WTC11 (cell line): ENCODE measurements at places on chromosomes 2 and 18. TPM values are rescaled to one million over a fixed set of nuclear protein-coding genes. Genes with fewer than 3 reads are reported as not detected.

Gene GCC2
- total RNA-seq = 45.1 to 66.5 TPM (median 48.0 TPM) in 3 replicates

Gene GPR39
- 0.74 to 1.2 TPM (median 0.85 TPM) in 3 replicates for total RNA-seq

Gene NPC1
- 23.9 to 38.3 TPM (median 27.3 TPM) in 3 replicates for total RNA-seq

Gene TBR1
- not detected in 3 replicates for total RNA-seq

Gene RAB6C
- 0.07 to 0.09 TPM (median 0.07 TPM) in 3 replicates for total RNA-seq

Gene RGPD4
- 0.04 to 0.05 TPM in 2 of 3 replicates, not detected in the other for total RNA-seq

Gene SLC5A7
- 0.05 TPM in 1 of 3 replicates, not detected in the others for total RNA-seq

Gene GCA
- 42.1 to 46.2 TPM (median 44.5 TPM) in 3 replicates for total RNA-seq

DNA sequence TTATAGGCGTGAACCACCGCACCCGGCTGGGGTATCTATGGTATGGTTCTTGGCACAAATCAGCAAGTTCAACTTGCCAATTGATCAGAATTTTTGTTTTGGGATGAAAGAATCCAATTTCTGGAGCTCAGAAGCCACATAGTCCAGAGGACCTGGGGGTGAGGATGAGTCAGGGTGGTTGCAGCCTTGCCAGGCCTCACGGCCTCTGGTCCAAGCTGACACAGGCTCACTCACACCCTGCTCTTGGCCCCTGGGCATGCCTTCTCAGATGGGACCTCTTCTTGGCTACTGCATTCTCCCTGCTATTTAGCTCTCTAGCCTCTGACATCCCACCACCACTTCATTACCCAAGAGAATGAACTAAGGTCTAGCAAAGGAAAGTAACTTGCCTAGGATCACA, 16.3 kb downstream of the CAPG start:
- DNase-seq = no peak

- peak; percentile 66 for DNase-seq
Observed at GRCh38 chr2:237723602-237724001, 75.0 kb upstream of the RBM44 start.

DNA sequence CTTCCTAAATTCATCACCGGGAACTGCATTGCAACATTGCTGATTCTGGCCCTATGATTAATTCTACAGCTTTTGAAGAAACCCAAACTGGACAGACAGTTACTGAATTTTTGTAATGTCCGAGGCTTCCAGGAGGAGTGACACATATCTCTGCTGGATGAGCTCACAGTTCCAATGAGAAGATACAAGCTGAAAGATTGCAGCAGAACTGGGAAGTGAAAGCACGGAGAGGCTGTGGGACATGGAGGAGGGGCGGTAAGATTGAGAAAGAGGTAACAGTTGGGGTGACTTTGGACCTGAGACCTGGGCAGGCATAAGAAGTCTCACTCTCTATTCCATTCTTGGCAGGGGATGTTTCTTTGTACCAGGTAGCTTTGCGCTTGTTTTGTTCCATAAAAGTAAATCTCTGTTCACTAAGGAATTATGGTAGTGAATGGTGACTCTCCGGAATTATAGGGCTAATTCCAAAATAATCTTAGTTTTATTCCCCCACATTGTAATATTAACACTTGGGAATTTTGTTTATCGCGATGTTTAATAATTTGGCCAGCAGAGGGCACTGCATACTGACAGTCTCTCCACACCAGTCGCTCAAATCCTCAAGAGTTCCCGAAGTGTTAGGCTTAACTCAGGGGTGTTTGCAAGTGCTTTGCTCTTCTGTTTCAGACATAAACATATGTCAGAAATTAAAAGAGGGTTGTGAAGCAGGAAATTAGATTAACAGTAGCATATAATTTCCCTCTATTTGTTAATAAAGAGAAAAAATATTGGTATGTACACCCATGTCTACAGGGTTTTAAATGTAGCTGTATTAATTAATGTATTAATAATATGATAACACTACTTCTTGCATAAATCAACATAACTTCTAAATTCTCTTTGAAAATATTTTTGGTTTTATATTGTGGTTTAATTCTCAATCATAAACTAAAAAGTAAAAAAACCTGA, 201.4 kb downstream of the SOCS6 start:
- DNase-seq = peak; percentile 18

DNA sequence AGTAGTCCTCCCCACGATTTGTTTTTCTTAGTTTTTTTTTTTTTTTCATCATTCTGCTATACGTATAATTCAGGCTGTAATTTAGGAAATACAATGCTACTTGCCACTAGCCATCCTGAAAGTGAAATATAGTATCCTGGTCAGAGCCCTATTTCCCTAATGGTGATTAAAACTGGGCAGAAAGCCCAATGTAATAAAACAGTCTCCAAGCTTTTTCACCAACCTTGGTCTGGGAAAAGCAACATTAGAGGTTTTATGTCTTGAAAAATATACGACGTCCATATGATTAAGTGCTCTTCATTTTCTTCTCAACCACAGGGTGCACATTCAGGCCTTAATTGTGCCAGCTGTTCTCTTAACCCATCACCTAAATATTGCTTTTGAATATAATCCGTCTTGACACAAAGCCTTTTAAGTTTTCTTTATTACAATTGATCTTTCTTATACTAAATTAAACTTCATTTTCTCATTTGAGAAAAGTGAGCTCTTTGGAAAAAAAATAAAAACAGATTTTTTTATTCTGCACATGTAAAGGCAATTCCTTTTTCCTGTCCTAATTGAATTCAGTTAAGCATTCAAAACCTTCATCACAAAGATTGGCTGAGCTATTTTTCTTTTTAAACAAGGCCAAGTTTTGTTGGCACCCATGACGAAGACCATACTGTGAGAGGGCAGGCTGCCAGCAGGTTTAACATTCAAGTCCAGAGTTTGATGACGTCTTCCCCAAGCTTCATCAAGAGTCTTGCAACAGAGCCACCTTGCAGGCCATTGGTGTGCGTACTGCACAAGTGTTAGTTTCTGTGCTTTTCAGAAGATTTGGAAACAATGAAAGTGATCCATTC, 52.7 kb downstream of the MAP2 start:
- DNase-seq = no peak

DNA sequence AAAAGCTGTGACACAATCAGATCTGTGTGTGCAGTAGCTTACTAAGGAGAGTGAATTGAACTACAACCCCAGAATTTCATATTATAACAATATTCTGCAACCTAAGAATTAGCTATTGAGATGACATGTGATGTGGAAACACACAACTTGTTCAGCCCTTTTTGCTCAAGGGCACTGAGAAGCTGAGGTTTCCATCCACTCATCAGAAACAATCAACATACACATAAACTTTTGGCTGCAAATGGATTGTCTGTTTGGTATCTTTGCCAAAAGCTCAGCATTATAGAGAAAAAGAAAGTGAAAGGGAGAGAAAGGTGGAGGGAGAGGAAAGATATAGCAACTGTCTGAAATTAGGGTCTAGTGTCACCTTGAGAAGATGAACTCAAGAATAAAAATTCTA, 117.2 kb upstream of the KLF7 start:
- no peak for DNase-seq

GRCh38 chr2:105880637-105881036, 135.9 kb downstream of the NCK2 start:
- DNase-seq = no peak

DNA sequence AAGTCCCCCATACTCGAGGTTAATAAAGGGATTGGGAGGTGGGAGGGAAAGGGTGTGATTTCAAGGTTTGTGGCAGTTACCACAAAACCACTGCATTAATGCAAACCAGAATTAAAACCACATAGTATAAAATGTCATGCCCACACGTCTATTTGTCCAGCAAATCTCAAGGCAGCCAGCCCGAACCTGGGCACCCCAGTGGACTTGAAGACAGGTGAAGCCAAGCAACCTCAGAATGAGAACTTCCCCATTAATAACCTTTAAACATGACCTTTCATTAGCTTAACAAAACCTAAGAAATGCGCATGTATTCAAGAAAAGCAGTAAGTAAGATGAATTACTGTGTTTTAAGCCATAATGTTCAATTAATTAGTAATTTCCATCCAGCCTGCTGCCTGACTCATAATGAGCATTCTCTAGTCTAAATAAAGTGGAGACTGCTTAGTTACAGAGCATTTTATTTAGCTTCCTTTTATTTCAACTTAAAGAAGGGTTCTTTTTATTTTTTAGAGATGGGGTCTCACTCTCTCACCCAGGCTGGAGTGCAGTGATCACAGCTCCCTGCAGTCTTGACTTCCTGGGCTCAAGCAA, 229.6 kb downstream of the FAM210A start:
- DNase-seq = no peak

DNA sequence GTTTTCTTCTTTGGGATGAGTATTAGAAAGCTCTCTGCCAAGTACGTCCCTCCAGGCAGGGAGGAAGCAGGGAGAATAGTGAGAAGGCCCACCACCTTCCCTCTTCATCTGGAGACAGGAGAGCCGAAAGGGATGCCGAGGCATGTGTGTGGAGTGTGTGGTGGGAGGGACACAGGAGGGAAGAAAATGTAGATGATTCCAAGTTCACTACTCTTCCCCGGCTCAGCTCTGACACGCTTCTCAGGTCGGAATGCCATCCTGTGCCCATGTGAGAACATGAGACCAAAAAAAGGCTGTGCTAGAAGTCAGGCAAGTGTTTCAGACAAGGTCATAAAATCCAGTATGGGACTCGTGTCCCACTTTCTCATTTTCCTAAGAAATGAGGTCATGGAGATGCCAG, 47.4 kb downstream of the GYPC start:
- no peak for DNase-seq

GRCh38 chr2:46814160-46814961, 101.2 kb downstream of the MCFD2 start:
- DNase-seq = no peak

DNA sequence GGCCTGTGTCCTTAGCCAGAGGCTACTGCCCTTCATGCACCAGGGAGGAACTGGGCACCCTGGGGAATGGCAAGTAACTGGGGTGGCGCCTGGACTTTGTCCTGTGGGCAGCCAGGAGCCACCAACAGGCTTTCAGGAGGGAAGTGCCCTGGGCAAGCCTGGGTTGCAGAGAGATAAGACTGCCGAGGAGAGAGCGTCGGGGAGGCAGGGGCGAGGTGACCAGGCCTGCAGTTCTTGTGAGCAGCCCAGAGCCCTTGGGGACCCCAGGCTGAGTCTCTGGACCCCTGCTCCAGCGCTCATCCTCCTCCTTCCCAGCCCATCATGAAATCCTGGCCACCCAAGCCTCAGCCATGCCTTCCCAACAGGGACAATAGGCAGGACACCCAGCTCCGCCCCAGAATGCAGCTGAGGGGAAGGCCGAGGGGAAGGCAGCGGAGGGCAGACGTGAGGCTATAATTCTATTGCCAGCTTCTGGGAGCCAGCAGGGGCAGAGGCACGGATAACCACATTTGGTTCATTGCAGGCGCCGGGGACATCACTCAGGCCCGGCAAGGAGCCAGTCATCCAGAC, 25.1 kb downstream of the ADRA2B start:
- peak; percentile 10 for DNase-seq

- no peak for DNase-seq
Observed at GRCh38 chr2:199458806-199459285, 1.1 kb upstream of the SATB2 start.

GRCh38 chr18:55275039-55275901, 312.7 kb downstream of the TCF4 start:
- DNase-seq = no peak

DNA sequence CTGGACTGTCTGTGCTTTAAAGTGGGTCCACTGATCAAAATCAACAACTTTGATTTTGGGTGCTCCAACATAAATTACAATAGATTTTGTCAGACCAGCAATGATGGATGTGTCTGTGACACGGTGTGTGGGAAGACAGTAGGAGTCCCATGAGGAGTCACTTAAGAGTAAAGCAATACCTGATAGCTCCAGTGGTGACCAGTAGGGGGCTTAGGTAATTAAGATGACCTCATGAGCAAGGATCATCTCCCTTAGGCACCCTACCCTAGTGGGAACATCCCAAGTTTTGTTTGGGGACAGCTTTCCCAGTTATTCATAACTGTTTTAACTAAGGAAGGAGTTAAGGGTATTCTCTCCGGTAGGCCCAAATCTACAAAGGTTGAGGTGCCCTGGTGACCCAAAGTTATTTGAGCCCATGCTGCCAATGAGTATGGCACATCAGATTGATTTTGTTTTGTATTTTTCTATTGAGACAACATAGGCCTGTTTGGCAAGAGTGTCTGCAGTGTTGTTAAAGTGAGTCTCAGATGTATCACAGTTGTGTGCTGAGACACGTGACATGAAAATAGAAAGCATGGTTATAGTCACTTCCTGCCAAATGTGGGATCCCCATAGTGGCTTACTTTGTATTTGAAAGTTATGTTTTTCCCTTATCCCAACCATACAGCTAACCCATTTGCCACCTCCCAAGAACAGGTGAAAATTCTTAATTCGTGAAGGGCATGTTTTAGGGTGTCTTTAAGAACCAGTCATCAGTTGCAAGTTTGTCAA, 1337.6 kb upstream of the SLC39A10 start:
- DNase-seq = peak; percentile 12

DNA sequence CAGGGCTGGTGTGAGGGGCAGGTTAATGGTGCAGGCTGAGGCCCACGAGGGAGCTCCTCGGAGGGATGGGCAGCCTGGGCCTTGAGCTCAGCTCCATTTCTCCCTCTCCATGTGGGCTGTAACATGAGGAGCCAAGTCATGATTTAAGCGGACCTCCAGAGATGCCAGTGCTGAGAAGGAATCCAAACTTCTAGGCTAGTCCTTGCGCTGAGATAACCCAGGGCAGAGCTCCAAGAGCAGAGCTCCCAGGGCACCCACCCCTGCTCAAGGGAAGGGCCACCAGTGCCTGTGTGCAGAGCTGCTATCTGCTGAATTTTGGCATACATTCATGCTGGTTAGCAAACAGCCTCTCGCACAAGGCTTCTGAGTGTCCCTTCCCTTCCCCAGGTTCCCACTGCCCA, 95.1 kb downstream of the MRO start:
- DNase-seq = no peak

GRCh38 chr2:46438794-46439193, 40.6 kb upstream of the TMEM247 start:
- DNase-seq = no peak

DNA sequence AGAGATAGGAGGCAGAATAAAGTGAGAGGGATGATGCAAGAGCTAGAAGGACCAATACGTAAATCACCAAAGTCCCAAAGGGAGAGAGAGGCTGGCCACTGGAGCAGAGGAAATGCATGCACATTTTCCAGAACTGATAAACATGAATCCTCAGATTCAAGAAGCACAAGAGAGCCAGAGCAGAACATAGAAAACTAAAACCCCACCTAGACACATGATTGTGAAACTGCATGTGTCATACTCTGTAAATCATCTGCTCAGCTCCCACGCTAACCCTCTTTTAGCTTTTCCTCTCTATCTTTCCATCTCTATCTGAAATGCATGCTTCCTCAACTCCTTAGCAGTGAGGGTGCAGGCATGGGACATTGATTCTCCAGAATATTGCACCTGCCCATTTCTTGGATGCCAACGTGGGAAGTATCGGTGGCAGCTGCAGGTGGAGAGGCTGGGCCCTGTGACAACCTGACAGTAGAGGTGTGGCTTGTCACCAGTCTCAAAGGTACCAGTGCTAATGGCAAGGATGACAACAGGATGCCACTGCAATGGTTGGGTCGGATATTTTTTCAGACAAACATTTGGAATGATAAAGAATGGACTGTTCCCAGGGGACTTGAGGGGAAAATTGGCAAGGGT, 89.3 kb upstream of the OTOS start:
- DNase-seq = no peak

- no peak for DNase-seq
Observed at GRCh38 chr2:204344119-204344518, 201.2 kb upstream of the PARD3B start.

- peak; percentile 37 for DNase-seq
Observed at GRCh38 chr2:20650393-20650876, 463 bp downstream of the HS1BP3 start.
